ENCODE measurements at places on chromosomes 12 and 14. TPM values are rescaled to one million over a fixed set of nuclear protein-coding genes. Genes with fewer than 3 reads are reported as not detected.

TXNDC16 gene
- total RNA-seq = 3.4 TPM

FAM222A gene
- total RNA-seq = 0.26 TPM

EML1 gene
- 35.1 TPM for total RNA-seq

CCDC38 gene
- not detected for total RNA-seq

SIRT4 gene
- total RNA-seq = 1.8 TPM

BTG1 gene
- total RNA-seq = 28.6 TPM

DTX3 gene
- 4.4 TPM for total RNA-seq

LALBA gene
- not detected for total RNA-seq

ADAM21 gene
- total RNA-seq = 0.26 TPM

NTN4 gene
- 516 TPM for total RNA-seq

CEP170B gene
- total RNA-seq = 5.6 TPM

ULK1 gene
- 16.2 TPM for total RNA-seq

C12orf50 gene
- not detected for total RNA-seq

CCDC197 gene
- total RNA-seq = not detected

All from dermis microvascular lymphatic vessel endothelial cell (primary cell).